ENCODE measurements at places on chromosomes 11 and 22.
A peak's percentile ranks its signal among the peaks of the same experiment; 100 is the strongest.

- no peak for DNase-seq
Measured at GRCh38 chr22:48894064-48894671, 933.5 kb downstream of the BRD1 start.

- no peak for DNase-seq
Measured at GRCh38 chr11:113376156-113376555, 11.4 kb upstream of the ANKK1 start.

DNA sequence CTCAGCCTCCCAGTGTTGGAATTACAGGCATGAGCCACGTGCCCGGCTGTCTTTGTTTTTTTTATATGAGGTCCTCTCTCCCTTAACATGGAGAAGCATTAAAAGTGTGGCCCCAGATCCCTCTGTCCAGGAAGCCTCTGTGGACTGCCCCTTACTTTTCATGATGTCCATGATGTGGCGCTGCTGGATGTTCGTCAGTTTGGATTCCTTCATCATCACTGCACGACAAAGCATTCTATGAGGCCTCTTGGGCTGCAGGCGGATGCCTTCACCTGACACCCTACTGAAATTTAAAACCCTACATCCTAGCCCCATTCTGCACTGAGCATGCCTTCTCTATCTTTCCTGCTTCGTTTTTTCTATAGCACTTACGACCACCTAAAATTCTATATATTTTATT, 2.1 kb downstream of the C22orf23 start:
- peak; percentile 6 for DNase-seq

DNA sequence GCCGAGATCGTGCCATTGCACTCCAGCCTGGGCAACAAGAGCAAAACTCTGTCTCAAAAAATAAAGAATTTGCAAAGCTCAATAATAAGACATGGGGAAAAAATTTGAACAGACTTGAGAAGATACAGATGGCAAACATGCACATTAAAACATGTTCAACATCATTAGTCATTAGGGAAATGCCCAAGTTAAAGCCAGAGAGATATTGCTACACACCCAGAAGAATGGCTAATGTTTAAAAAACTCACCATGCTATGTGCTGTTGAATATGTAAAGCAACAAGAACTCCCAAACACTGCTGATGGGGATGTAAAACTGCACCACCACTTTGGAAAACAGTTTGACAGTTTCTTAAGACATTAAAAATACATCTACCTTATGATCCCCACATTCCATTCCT, 12.6 kb downstream of the LRRC75B start:
- no peak for DNase-seq

DNA sequence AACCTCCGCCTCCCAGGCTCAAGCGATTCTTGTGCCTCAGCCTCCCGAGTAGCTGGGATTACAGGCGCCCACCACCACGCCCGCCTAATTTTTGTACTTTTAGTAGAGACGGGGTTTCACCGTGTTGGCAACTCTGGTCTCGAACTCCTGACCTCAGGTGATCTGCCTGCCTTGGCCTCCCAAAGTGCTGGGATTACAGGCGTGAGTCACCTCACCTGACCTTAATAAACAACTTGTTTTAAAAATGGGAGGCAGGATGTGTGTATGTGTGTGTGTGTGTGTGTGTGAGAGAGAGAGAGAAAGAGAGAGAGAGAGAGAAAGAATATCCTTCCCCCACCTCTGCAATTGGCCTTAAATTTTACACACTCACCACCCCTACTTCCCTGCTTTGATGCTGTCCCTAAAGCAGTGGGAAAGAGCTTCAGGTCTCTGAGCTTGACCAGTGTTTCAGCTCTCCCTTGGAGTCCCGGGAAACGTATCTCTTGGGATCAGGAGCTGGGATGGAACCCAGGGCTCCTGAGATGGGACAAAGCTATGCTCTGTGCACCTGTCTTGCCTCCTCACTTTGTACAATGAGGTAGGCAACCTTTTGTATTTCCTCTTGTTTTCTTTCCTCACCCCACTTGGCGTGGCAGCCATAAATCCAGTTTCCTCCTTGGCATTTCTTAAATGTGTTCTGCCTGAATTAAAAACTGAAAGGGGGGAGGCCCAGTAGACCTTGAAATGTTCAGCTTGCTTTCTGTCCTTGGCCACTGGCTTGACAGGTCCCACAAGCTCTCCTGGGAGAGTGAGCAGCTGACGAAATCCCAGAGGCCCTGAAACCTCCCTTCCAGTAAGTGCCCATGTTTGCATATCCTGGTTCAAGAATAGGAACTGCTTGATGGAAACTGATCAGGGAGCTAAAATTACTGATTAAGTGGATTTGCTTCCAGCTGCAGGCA, 17.8 kb upstream of the XBP1 start:
- no peak for DNase-seq

- no peak for DNase-seq
Measured at GRCh38 chr22:23549198-23549595, 30.9 kb downstream of the IGLL1 start.

GRCh38 chr11:36057379-36058042, 113.6 kb downstream of the LDLRAD3 start:
- no peak for DNase-seq

DNA sequence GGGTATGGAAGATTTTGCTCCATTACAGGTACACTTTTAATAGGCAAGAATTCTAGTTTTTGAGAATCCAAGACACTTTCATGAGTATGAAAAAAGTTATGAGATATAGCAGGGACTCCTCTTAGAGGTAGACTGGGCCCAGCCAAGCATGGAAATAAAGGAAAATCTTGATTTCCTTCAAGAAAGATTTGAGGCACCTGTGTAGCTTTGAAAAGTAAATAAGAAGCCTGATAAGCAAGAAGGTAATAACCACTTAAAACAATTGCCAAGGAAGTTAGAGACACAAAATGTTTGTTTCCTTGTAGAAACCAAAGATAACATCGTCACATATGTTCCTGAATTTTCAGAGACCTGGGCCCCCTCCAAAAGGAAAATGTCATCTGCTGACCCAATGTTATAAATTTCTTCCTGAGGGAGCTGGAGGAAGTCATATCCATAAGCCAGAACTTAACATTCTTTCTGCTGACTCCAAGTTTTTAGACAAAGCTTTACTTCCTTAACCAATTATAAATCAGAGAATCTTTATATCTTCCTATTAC, 314.5 kb upstream of the ANO3 start:
- DNase-seq: no peak

- DNase-seq: no peak
Measured at GRCh38 chr11:9139628-9140357, 48.4 kb upstream of the SCUBE2 start.

- peak; percentile 39 for DNase-seq
Measured at GRCh38 chr11:83827940-83828554, 541.9 kb upstream of the CCDC90B start.

DNA sequence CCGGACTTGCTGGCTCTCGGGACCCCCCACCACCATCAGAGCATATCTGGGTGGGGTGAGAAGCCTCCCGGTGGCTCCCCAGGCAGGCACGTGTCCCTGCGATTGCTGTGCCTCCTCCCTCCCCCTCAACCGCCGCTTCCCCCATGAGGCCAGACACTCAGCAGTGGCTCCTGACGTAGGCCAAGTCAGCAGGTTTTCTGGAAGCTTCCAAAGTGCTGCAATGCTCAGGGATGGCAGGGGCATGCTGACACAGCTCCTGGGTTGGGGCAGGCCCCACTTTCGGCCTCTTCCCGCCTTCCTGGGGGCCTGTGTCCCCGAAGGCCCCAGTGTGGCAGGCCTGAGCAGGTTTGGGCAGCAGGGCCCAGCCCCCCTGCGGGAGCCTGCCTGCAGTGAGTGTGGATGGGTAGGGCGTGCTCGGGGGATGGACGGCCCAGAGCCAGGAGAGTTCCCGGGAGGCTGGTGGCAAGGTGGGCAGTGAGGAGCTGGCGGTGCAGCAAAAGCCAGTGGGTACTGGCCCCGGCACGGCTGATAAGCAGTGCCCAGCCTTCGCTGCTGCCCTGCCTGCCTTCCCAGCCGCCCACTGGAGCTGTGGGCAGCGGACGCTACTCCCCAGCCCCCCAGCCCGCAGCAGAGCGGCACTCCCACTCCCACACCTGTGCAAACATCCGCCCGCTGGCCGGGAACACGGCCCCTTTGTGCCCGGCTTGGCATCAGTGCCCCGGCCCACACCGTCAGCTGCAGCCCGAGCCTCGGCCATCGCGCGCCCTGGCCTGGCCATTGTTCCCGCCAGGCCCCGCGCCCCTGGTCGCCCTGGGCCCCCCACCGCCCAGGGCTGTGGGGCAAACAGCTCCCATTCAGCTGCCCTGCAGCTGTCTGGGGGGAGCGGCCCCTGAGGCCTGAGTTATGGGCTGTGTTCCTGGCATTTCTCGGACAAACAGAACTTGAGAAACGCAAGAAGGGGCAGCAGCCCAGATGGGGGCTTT, 125.0 kb downstream of the KCNQ1OT1 start:
- no peak for DNase-seq

DNA sequence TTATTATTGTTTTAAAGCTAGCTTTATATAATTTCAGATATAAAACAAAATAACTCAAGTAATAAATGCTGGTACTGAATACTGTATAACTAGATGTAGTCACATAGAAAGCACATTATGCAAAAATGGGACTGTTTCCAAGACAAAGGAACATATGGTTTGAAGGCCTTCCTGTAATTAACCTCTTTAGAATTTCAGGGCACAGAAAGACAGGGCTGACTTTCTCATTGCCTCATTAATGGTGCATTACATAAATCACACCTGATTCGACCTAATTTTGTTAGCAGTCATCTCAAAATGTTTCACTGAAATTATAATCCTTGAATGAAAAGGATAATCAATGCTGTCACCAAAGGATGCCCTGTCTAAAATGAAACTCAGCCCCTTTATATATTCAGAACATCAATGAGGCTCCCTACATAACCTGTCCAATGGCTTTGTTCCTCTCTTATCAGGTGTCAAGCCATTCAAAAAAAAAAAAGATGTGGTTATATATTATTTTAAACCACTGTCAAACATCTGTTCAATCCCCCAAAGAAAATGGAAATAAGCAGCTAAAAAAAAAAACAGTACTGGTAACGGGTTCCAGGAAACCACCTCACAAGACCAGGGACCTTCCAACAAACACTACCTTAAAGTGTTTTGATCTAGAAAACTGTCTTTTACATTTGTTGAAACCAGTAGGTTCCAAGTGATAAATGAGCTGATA, 77.4 kb downstream of the FAM168A start:
- no peak for DNase-seq

DNA sequence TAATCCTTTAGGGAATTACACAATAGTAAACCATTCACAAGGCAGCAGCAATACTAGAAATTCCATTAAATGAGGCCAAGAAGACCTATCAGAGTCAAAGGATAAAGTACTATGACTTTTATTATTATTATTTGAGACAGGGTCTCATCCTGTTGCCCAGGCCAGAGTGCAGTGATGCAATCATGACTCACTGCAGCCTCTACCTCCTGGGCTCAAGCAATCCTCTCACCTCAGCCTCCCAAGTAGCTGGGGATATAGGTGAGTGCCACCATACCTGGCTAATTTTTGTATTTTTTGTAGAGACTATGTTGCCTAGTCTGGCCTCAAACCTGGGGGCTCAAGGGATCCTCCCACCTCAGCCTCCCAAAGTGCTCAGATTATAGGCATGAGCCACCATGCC, 51.8 kb downstream of the TTC28 start:
- DNase-seq: no peak

All from hematopoietic multipotent progenitor cell treated with erythropoietin and hydrocortisone succinate and interleukin-3 and kit ligand, for 8 days (in vitro differentiated cells).